A673 (cell line): ENCODE measurements at places on chromosomes 5 and 9.

GRCh38 chr9:133665096-133665495, 28.9 kb downstream of the DBH start:
- no peak for DNase-seq

GRCh38 chr5:85140471-85140870, 755.8 kb upstream of the EDIL3 start:
- no peak for DNase-seq

- DNase-seq, result no peak
Measured at GRCh38 chr9:75483636-75484035, 395.3 kb downstream of the OSTF1 start.

DNA sequence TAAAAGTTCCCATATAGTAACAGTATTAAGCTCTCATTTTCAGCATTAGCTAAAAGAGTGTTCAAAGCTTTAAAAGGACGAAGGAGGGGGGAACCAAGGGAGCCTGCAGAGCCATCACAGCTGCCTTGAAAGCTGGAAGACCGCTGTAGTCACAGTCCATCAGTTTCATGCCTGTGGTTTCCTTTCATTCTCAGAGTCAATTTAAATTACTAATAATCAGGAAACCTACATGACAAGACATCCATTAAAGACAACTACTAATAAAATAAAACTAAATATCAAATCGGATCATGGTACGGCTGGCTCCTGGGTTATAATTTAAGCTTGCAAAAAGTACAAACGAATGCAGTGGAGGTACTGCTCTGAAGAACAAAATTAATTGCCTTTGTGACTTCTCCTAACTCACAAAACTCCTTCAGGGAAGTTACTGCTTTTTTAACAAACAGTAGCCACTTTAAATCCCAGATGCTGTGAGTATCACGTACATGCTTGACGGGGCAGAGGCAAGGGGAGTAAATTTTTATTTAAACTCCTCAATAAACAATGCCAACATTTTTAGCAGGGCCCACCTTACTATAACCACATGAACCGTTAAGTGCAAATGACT, 213.5 kb downstream of the DENND1A start:
- DNase-seq, result no peak

DNA sequence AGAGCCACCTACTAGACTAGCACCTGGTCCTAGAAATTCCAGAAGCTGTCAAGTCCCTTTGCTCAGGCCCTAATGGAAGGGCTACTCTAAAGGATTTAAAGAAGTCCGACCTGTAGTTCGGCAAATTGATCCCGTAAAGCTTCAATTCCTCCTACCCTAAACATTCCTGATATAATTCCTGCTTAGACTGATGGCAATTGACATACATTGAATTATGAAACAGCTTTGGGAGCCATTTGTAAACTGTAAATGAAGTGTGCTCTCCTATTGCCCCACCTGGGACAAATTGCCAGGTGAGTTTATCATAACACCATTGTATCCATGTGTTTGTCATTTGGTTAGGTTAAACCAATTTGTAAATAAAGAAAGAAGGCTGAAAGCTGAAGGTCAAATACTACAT, 104.4 kb downstream of the EGFLAM start:
- DNase-seq, result no peak

- peak; percentile 79 for DNase-seq
Measured at GRCh38 chr9:114968671-114969070, 38.3 kb upstream of the TNFSF8 start.

GRCh38 chr5:89303033-89303480, 420.1 kb upstream of the MEF2C start:
- no peak for DNase-seq

- DNase-seq, result no peak
Measured at GRCh38 chr9:129878291-129878690, 43.0 kb downstream of the USP20 start.

- no peak for DNase-seq
Measured at GRCh38 chr5:161660806-161661205, 24.7 kb upstream of the GABRA6 start.

- no peak for DNase-seq
Measured at GRCh38 chr5:137071931-137072330, 427.2 kb downstream of the SPOCK1 start.

- no peak for DNase-seq
Measured at GRCh38 chr5:14486486-14486885, 95.1 kb upstream of the OTULINL start.

- no peak for DNase-seq
Measured at GRCh38 chr9:38435521-38435920, 11.3 kb upstream of the IGFBPL1 start.

DNA sequence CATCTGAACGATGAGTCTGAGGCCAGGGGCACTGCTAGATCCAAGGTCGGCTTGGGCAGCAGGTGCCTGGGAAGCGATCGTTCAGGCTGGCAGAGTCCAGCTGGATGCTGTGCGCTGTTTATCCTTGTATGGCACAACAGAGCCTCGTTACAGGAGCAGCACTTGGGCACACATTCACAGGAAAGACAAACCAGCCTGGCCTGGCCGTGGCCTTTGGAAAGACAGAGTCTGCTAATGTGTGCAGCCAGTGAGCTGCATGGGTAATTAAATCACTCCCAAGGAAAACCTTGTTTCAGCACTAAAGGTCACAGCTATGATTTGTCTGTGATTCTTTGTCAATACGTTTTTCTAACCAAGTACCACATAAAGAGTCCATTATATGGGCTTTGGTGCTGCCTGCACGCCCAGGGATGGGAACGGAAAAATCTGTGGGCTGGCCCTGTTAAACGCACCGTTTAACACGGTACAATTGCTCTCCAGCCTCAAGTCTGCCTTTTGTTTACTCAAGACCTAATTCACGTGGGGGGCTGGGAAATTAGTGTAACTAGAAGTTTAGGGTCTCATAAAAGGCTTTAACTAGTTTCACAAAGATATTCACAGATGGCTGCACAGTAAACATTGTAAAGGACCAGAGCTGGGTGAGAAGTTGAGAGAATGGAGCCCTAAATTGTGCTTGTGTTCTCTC, 509.3 kb downstream of the KDM4C start:
- no peak for DNase-seq

DNA sequence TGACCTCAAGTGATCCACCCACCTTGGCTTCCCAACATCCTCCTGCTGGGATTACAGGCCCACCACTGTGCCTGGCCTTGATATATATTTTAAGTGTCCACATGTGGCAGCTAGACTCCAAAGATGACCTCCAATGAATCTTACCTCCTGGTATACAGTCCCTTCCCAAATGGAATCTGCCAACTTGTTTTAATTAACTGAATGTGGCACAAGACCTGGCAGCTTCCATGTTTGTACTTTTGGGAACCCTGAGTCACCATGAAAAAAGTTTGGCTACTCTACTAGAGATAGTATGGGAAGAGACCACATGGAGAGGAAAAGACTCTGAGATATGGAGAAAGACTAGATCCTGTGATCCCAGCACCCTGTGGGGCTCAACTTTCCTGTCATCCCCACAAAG, 42.5 kb downstream of the CCL28 start:
- no peak for DNase-seq

GRCh38 chr5:113447498-113448050, 12.8 kb upstream of the TSSK1B start:
- peak; percentile 2 for DNase-seq

- no peak for DNase-seq
Measured at GRCh38 chr9:94277885-94278536, 18.9 kb downstream of the ZNF169 start.

- DNase-seq, result peak; percentile 30
Measured at GRCh38 chr9:38622288-38622674, 1.9 kb upstream of the ANKRD18A start.

DNA sequence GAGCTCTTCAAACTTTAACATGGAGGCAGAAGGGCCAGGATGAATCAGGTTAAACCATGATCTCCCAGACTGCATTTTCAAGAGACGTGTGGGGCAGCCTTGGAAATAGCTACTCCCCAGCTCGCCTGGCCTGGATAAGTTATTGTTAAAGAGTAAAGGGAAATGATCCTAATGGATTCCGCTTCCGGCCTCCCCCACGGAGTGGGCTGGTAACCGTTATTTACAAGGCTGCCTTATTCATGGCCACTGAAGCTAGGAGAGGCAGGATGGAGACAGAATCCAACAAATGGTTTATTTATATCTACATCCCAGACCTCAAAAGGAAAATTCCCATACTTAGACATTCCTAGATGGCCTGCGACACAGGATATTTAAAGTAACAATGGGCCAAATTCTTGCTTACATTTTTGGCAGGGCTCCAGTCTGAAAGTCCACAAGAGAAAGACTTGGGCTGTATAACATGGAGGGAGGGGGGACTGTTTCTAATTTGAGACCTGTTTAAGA, 27.9 kb downstream of the SPRY4 start:
- peak; percentile 40 for DNase-seq

GRCh38 chr9:357560-357959, 142.9 kb downstream of the DOCK8 start:
- DNase-seq, result no peak

- DNase-seq, result no peak
Measured at GRCh38 chr9:116516456-116516855, 170.6 kb upstream of the TRIM32 start.

- DNase-seq, result no peak
Measured at GRCh38 chr5:81703840-81704239, 47.1 kb downstream of the SSBP2 start.

DNA sequence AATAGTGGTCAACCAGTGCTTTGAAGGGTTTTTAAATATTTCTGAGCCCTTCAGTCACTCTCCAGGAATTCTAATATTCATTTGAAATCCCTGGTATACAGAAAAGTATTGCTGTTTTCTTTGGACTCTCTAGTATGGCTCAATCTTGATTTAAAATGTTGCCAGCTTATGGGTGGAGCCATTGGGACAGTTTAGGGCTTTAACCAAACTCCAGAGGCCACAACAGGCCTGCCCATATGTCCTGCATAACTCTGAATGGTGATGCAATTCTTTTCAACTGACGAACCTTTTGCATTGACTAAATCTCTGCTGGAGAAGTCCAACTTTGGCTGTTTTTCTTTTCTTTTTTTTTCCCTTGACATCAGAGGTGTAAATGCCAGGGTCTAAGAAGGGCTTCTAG, 10.3 kb upstream of the ANKHD1 start:
- no peak for DNase-seq

GRCh38 chr9:126366366-126367011, 39.9 kb downstream of the MVB12B start:
- no peak for DNase-seq

DNA sequence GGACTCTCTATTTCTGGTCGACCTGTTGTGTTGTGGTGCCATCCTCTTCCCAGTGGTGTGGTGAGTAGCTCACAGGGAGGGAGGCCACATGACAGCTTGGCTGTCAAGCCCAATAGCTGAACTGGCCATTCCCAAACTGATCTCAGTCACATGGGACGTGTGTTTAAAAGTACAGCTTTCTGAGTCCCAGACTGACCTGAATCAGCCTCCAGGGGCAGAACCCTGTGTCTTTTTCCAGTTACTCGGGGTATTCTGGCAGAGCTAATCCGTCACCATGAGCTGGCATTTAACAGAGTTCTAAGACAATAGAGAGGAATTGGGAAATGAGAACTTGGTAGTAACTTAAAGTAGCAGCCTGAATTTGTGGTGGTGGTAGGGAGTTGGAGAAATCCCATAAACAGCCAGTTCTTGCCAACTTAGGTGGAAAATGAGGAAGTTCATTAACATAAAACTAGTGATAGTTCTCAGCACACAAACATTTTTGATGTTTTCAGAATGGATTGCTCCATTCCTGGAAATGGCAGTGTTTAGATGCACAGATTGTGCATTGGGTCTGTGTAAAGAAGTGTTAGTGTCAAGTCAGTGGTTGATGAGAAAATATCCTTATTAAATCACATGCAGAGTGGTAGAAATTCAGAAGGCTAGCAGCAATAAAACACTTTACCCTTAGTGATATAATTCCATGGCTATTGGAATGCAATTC, 50.9 kb downstream of the GPR107 start:
- no peak for DNase-seq
